ENCODE measurements at places on chromosomes 1 and 21.

DNA sequence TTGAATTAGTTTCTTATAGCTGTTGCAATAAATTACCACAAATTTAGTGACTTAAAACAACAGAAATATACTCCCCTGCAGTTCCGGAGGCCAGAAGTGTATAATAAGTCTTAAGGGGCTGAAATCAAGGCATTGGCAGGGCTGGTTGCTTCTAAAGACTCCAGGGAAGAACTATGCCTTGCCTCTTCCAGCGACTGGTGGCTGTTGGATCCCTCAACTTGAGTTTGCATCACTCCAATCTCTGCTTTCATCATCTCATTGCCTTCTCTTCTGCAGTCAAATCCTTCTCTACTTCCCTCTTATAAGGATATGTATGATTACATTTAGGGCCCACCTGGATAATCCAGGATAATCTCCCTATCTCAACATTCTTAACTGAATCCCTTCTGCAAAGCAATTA, 19.1 kb upstream of the MED18 start:
- DNase-seq: no peak

DNA sequence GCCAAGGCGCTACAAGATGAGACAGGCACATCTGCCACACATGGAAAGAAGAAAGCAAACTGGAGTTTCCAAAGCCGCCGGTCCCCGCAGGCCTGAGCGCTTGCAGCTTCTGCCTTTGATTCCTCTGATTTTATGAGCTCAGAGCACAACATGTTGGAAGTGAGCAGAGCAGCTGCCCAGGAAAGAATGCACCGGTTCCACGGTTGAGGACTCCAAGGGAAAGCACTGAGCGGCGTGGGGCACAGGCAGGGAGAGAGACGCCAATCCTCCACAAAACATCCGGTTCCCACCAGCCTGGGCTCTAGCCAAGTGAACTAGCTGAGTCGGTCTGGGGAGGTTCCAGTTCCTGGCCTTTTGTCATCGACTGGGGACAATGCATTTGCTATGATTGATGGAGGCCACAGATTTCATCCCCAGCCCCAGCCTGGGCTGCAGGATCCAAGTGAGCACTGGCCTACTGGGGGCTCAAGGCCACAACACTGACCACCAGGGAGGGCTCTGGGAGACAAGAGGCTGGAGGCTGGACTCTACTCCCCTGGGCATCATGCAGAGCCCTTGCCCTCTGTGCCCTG, 253.1 kb upstream of the IRF2BP2 start:
- no peak for DNase-seq

DNA sequence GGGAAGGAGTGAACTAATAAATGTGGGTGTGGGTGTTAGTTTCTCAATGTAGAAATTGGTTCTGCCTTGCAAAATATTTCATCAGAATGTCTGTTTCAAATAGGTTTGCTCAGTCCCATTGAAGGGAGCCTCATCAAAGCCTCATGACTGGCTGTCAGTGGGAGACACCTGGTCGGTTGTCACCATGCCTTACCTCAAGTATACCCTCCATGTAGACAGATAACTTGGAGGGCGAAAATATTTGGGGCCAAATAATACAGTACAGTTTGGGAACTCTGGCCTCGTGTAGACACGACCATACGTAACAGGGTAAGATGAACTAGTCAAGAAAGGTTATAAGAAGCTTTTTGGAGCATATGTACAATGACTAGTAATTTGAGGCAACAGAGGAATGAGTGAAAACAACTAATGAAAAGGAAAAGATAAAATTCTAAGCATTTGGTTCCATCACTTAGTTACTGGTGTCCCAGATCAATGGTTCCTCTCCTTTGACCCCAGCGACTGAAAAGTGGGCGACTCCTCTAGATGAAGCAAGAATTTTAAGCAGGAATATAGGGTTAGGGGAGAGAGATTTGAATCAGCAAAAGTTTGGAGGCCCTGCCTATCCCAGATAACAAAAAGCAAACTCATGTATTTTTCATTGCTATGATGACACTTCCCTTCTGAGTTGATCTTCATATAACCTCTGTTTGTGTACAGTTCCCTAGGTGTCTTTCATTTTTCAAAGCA, 163.9 kb downstream of the LRRC40 start:
- DNase-seq: peak; percentile 4

GRCh38 chr1:179870870-179871269, 6.7 kb downstream of the TOR1AIP2 start:
- DNase-seq: no peak

DNA sequence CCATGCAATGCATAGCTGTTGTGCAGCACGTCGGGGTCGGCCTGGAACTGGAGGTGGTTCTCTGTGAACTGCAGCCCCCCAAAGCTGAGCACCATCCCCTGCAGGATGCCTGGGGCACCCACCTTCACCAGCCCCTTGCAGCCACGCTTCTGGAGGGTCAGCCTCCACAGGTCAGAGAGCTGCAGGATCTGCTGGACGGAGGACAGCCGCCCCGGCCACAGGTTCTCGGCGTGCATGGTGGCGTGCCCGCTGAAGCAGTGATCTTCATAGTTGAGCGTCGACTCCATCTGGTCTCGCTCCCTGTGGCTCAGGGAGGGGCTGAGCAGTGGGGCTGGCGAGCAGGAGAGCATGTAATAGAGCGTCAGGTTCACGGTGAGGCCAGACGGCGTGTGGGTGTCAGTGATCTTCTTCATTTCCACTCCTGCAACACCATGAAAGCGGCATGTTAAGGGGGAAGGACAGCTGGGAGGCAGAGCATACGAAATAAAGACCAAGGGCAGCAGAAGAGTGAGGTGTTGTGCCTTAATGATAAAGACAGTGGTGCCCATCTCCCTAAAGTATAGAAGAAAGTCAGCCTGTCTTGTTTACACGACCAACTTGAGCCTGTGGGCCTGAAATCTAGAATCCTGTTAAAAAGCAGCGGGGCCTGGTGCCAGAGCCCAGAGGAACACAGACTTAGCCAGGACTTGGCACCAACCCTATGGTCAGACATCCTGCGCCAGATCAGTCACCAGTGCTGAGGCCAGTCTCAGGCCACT, 3.0 kb downstream of the KIAA2013 start:
- no peak for DNase-seq

- no peak for DNase-seq
These were observed 62.7 kb downstream of the CAPN2 start for GRCh38 chr1:223775054-223775453.

GRCh38 chr1:212718499-212718898, 18.9 kb upstream of the BATF3 start:
- DNase-seq: peak; percentile 23

GRCh38 chr1:86887479-86888162, 26.3 kb downstream of the SELENOF start:
- no peak for DNase-seq

DNA sequence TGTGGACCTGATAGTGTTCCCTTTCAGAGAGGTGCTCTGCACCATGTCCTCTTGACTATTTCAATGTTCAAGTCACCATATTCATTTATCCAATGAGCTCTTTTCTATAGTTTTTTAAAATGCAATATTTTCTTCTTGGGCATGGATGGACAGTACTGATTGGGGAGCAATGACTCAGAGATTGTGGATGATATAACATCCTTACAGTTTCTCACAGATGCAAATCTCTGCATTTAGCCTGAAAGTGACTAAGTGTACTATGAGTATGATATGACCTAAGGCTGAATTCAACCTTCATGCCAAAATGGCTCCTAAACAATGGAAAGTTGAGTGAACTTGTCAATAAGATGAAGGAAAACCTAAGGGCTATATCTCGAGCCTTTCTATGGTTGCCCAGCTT, 36.5 kb downstream of the C4BPA start:
- DNase-seq: no peak

- DNase-seq: no peak
These were observed 7.2 kb downstream of the PANK4 start for GRCh38 chr1:2519029-2519685.

DNA sequence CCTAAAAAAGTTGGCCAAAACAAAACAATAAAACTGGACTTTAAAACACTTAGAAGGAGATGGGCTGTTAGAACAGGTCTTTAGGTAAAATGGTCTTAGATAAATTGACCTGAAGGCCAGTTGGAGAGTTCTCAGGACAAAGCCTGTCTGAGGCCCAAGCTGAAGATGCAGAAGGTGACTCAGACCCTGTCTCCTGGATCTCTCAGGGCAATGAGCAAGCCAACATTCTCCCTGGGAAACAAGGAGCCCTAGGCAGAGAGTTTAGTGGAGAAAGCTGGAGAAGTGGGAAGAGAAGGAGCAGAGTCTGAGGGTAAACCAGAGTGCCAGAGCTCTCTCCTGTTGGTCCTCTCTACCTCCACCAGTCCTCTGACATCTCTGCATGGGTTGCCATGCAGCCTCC, 70.1 kb downstream of the FCRL5 start:
- no peak for DNase-seq

GRCh38 chr1:165381745-165382505, 25.4 kb upstream of the LMX1A start:
- peak; percentile 6 for DNase-seq

- DNase-seq: no peak
These were observed 6.2 kb downstream of the NR5A2 start for GRCh38 chr1:200033511-200034261.

- peak; percentile 32 for DNase-seq
These were observed 10.9 kb downstream of the S100PBP start for GRCh38 chr1:32828341-32828740.

- no peak for DNase-seq
These were observed 2.1 kb upstream of the OTUD7B start for GRCh38 chr1:150012611-150013010.

- DNase-seq: no peak
These were observed 47.8 kb downstream of the ITPKB start for GRCh38 chr1:226691247-226691646.

- DNase-seq: no peak
These were observed 56.1 kb downstream of the PRDM16 start for GRCh38 chr1:3125078-3125477.

GRCh38 chr1:68751723-68752122, 254.8 kb upstream of the DEPDC1 start:
- no peak for DNase-seq

DNA sequence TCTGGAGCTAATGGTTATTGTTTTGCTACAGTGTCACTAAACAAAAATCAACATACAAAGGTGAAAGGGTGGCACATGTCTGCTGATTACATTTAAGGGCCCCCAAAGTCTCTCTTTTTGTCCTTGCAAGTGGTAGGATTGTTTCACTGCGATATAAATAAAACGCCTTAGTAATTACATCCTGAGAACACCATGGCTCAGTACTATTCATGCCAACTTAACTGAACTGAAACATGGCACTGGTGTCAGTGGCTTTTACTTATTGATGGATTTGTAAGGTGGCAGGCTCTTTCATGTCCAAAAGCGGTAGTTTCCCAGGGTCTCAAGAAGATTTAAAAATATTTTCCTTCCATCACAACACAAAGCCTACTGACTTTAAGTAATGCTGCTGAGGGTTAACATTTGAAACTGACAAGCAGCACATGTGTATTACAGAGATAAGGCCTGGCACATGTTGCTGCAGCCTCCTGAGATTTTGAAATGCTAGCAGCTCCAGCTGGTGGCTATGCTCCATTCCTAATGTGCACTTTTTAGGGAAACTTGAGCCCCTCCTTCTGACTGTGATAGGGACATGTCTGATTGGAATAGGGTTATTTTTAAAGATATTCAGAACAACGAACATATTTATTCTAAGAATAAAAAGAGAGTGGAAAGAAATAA, 86.8 kb downstream of the ATP1B1 start:
- DNase-seq: no peak

DNA sequence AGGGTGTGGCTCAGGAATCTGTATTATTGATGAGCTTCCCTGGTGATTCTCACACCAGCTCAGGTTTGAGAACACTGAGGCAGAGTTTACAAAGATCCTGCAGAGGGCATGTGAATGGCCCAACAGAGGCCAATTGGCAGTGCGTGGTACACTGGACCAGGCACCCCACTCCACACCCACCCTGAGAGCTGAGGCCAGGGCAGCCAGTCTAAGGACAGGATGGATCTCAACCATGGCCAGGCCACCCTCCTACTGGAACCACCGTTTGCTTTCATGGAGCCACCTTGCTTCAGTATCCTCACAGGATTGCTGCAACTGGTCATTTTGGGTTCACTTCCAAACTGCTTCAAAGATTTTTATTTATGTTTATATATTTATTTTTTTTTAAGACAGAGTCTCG, 7.3 kb upstream of the RASSF5 start:
- no peak for DNase-seq

GRCh38 chr1:61318319-61319125, 236.2 kb downstream of the NFIA start:
- no peak for DNase-seq

- no peak for DNase-seq
These were observed 7.7 kb upstream of the PRMT2 start for GRCh38 chr21:46627726-46628125.
